EL (cell line): ENCODE measurements at places on chromosomes 11 and 22.
A peak's percentile ranks its signal among the peaks of the same experiment; 100 is the strongest.

DNA sequence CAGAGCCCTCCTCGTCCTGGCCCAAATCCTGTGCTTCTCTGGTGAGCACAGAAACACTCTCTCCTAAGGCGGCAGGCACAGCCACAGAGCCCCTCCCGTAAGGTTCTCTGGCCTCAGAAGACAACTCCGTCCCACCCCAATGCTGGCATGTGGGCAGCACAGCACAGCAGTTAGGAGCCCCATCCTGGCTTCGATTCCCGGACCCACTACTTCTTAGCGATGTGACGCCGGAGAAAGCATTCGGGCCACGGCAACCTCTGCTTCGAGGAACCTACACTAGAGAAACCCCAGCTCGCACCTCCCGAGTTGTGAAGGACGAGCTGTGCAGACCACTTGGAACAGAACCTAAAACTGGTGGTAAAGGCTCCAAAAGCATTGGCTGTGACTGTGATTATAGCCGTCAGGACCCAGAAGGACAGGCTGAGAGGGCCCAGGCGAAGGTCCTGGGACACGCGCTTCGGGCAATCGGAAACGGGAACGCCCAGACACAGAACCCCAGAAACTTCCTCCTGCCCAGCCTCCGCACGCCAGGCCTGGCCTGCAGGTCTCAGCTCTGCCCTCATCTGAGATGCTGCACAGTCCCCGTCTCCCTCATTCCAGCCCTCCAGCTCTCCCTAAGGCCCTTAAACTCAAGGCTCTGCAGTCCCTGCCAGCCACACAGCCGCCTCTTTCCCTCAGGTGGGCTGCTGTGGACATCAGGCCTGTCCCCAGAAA lies 26.6 kb downstream of the IGSF9B start:
- DNase-seq, result no peak

DNA sequence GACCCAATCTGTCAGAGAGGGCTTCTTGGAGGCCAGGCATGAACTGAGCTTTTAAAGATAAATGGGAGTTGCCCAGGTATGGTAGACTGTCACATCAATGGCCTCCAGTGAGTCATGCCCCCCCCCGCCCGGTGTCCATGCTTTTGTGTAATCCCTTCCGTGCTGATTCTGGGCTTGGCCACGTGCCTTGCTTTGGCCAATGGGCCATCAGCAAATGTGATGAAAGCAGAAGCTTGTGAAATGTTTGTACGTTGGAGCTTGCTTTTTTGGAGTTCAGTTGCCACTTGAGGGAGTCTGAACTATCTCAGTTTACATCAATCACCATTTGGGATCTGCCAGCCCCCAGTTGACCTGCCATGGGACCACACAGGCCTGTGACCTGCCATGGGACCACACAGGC lies 4.3 kb upstream of the THY1 start:
- DNase-seq, result no peak

GRCh38 chr11:19632499-19632834 lies 80.2 kb upstream of the NAV2 start:
- peak; percentile 71 for DNase-seq

GRCh38 chr11:121119440-121119839 lies 18.4 kb downstream of the TECTA start:
- DNase-seq, result no peak

- DNase-seq, result no peak
Observed at GRCh38 chr11:115921986-115922385, 417.8 kb upstream of the CADM1 start.

DNA sequence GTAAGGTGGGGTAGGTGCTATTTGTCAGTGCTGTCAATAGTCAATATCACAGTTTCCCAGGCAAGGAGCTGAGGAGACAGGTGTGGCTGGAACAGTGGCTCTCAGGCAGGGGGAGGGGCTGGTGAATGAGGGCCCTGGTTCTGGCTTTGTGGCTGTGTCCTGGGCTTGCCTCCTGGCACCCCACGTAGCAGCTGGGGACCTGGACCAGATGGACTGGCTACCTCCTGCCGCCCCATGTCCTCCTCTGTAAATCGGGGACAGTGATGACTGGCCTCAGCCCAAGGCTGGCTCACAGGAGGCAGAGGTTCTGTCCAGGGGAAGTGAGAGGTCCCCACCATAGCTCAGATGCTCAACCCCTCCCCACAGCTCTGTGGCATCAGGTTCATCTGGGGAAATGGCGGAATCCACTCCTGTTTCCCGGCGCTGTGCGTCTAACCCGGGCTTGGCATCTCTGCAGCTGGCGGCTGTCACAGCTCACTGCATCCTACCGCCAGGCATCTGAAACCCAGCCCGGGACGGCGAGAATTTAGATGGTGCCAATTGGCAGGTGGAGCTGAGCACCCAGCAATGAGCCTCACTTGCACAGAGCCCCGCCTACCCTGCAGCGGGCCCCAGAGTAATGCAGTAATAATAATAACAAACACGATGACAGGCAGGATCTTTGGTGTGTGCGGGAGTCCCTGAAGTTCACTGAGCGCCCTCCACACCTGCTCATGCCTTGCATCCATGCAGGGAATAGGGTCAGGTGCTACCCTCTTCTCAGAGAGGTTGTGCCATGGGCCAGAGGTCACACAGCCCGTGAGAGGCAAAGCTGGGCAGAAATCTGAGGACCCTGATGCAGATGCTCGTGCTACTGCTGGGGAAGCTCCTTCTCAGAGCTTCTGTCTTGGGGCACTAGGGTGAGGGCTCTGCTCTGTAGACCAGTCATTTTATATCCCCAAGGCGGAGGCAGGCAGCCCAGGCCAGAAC lies 27.8 kb upstream of the SHISAL1 start:
- no peak for DNase-seq

DNA sequence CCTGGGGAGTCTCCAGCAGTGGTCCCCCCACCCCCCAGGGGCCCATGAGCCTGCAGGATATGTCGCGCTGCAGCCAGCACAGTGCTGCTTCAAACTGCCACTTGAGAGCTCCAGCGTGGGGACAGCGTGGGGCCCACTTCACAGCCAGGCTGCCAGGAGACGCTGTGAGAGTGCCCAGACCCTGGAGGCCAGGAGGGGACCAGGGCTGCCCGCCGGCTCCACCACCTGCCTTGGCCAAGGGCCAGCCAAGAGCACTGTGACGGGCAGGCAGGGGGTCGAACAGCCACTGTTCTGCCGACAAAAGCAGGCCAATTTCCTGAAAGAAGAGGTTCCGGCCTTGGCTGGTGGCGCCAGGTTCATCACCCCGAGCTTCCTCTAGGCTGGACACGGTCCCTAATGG lies 60.2 kb downstream of the FLRT1 start:
- no peak for DNase-seq

DNA sequence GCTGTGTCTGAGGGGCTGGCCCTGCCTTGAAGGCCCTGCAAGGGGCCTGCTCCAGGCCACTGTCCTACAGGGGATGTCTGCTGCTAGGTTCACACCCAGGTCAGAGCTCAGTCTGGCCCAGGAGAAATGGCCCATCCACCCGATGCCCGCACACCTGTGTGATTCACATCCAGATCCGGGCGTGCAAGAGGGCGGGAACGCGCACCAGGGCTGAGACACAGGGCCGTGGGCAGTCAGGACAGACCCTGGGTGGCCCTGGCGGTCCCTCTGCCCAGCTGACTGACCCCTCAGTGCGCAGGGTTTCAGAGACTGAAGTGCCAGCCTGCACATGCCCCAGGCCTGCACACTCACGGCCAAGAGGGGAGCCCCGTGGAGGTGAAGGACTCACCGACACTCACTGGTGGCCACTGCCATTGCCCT lies 7.4 kb downstream of the TOLLIP start:
- no peak for DNase-seq

DNA sequence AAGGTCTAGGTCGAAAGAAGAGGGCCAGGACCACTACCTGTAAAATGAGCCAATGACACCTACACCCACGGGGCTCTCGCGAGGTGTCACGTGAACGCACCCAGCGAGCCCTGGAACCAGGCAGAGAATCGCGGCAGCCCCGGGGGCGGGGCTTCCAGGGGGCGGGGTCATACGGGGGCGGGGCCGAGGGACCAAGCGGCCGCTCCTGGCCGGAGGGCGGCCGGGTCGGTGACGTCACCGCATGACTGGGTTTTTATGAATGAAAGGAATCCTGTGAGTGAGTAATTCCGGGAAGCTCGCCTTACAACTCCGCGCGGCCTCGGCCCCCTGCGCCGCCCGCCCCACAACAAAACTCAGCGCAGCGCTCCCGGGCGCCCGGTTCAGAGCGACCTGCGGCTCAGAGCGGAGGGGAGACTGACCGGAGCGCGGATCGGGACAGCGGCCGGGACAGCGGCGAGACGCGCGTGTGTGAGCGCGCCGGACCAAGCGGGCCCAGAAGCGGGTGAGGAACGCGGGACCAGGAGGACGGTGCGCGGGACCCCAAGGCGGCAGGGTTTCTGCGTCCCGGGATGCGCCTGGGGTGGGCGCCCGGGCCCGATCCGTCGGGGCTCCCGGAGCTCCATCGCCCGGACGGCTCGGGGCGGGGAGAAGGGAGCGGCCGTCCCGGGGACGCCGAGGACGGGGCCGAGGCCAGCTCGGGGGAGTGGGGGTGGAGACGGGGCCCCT lies at the start of gene MAFF:
MAFF (plus strand) TSS at position 284 of the 726 bp plus-strand sequence. CDS start 11,860 bp downstream, outside the sequence.
- DNase-seq, result peak; percentile 98

GRCh38 chr11:72754149-72754543 lies 1.9 kb upstream of the ARAP1 start:
- DNase-seq, result no peak

DNA sequence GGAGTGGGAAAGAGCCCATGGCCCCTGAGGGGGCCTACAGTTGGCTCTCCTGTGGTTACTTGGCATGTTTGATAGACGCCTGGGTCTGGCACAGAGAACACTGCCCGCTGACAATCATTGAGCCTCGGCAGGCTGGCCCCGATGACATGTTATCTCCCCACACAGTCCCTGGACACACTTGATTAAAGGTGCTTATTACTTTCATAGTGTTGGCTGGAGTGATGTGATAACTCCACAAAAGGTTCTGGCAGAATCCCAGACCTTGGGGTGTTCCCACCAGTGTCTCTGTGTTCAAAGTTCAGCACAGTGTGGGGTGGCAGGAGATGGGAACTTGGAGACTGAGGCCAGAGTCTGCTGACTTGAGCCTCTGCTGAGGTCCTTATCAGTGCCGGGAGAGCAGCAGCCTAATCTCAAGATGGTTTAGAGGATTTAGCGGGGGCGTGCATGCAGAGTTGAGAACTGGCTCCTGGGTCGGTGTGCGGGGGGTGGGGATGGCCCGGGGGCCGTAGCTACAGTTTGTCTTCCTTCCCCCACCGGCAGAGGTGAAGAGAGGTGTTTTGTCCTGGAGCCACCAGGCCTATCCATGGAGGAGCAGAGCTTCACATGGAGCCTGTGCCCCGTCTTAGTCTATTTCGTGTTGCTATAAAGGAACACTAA lies 22.5 kb downstream of the PARVB start:
- no peak for DNase-seq
